A549 treated with CORT108297 at 1 μM for 4 hours (cell line): ENCODE measurements at places on chromosomes 13 and 19. TPM values are rescaled to one million over a fixed set of nuclear protein-coding genes. Genes with fewer than 3 reads are reported as not detected.

ZNF546 gene
- total RNA-seq = 1.8 to 2.6 TPM (median 2.2 TPM) in 5 replicates

CEACAM6 gene
- 20.1 to 28.5 TPM (median 24.0 TPM) in 5 replicates for total RNA-seq

SPTBN4 gene
- total RNA-seq = 0.67 to 1.1 TPM (median 0.69 TPM) in 5 replicates

CATSPERD gene
- 0.08 TPM in 1 of 5 replicates, not detected in the others for total RNA-seq

RASL11A gene
- total RNA-seq = 2.6 to 5.7 TPM (median 3.5 TPM) in 5 replicates

RFPL4AL1 gene
- 0.28 TPM in 1 of 5 replicates, not detected in the others for total RNA-seq

MUC16 gene
- 0.02 to 0.07 TPM (median 0.05 TPM) in 5 replicates for total RNA-seq

UTP14C gene
- total RNA-seq = 5.8 to 8.7 TPM (median 6.9 TPM) in 5 replicates

NTF4 gene
- total RNA-seq = 0.46 to 0.58 TPM (median 0.51 TPM) in 5 replicates

DZIP1 gene
- 9.7 to 13.6 TPM (median 13.0 TPM) in 5 replicates for total RNA-seq
